ENCODE measurements at places on chromosomes 6 and 20.

DNA sequence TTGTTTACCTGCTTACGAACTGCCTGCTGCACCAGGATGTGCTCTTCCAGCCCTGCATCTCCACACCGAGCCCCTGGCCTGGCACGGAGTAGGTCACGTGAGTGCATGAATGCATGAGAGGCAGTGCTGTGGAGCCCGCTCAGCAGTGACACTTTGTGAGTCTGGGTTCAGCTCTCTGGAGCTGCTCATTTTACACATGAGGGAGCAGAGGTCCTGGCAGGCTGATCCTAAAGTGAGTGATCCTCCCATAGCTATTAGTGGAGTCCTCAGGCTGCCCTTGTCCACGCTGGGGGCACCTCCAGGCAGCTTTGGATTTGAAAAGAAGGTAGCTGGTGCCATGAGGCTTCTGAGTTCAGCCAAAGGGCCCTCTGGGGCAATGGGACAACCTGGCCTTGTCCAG lies 64.2 kb downstream of the EDN3 start:
- ATAC-seq = no peak

- no peak for ATAC-seq
Observed at GRCh38 chr6:105806486-105806920, 279.6 kb upstream of the PRDM1 start.

DNA sequence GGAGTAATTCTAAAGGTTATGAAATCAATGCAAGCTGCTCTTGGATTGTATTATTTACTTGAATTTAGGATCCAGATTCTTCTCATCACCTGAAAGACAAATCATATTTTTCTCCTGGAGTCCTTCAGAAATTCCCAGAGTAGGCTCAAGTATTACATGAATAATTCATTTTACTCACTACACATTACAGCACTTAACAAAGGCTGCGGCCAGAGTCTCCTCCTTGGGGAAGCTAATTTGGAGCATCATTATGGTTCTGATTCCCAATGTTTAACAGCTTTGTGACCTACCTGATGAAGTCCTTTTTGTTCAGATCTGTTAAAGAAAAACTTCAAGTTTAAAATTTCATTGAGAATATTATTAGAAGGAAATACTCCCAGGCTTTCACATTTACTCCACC lies 28.7 kb downstream of the GRIK2 start:
- ATAC-seq = no peak

GRCh38 chr20:17884307-17885003 lies 84.1 kb downstream of the SNX5 start:
- no peak for ATAC-seq

DNA sequence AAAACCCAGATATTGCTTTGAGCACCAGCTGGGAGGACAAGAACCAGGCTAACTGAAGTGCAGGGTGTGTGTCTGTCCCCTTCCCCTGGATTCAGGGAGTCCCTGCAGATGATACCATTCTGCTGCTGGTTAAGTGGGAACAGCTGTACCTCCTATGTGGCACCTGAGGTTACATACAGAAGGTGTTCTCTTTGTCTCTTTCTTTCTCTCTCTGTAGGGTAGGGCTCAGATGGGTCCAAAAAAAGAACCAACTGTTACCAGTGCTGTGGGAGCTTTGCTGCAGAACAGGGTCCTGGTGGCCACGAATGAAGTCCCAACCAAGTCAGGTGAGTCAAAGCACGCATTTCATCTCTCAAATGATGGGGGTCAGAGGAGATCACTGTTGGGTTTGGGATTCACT lies 38.6 kb downstream of the ZC2HC1B start:
- ATAC-seq = no peak

- ATAC-seq = no peak
Observed at GRCh38 chr20:37411408-37412219, 65.7 kb downstream of the SRC start.

- ATAC-seq = no peak
Observed at GRCh38 chr6:7878401-7878964, 32.1 kb downstream of the TXNDC5 start.

- no peak for ATAC-seq
Observed at GRCh38 chr6:46381579-46381978, 109.7 kb downstream of the RCAN2 start.

- ATAC-seq = no peak
Observed at GRCh38 chr6:88513920-88514319, 347.8 kb upstream of the CNR1 start.

- no peak for ATAC-seq
Observed at GRCh38 chr6:37713529-37714119, 15.9 kb upstream of the MDGA1 start.

DNA sequence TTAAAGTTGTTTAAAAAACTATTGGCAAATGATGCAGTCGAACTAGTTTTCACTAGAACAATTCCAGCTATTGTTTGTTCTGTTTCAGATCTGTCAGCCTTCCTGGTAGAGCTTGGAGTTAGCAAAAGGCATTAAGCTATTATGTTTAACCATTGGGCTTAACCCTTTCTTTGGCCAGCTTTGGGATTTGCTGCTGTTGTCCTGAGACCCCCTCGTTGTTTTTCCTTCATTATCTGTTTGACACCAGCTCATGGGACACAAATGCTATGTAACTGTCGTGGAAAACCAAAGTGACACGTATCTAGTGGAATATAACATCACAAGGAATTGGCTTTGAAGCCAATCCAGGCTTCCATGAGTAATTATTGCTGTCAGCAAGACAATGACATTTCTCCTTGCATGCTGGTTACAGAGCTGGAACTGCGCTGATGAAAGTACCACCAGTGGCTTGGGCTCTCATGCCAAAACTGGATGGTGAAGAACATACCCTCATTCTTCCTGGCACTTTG lies 96.0 kb downstream of the EYA2 start:
- no peak for ATAC-seq

GRCh38 chr20:4787069-4787468 lies 65.4 kb downstream of the PRND start:
- ATAC-seq = peak; percentile 52

DNA sequence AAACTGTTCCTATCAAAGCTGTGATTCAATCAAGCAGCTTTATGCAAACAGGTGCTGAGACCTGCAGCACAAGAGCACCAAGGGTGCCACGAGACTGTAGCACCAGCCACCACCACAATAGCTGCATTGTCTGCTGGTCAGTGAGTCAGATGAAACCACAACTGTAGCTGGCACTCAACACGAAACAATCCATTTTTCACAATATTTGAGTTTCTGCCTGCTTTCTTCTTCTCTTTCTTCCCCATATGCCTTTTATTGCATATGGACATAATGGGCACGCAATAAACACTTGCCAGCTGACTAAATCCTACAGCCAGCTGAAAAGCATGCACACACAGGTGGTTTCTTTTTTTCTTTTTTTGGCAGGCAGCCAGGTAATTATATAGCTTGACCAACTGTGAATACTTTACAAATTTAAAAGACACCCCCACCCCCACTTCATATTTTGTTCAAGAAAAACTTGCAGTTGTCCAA lies 16.6 kb downstream of the SLC2A12 start:
- ATAC-seq = peak; percentile 80

DNA sequence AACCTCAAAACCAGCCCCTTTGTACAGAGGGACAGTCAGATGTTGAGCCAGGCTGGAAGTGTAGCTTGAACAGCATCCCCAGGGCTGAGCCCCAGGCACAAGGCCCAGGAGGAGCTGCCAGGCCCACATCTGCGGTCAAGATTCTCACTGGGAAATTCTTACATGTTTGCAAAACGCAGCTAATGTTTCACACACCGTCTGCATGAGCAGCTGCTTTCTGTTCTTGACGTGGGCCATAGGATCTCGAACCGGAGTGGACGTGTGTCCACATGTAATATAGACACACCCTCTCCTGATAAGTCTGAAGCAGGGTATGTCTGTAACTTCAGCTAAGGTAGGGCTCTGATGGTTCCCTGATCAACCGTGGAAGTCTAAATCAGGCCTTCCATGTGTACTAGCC lies 41.3 kb upstream of the TRAF3IP2 start:
- ATAC-seq = no peak

GRCh38 chr20:54431156-54431944 lies 44.0 kb upstream of the DOK5 start:
- ATAC-seq = no peak

GRCh38 chr6:147078106-147078505 lies 126.1 kb upstream of the STXBP5 start:
- no peak for ATAC-seq

DNA sequence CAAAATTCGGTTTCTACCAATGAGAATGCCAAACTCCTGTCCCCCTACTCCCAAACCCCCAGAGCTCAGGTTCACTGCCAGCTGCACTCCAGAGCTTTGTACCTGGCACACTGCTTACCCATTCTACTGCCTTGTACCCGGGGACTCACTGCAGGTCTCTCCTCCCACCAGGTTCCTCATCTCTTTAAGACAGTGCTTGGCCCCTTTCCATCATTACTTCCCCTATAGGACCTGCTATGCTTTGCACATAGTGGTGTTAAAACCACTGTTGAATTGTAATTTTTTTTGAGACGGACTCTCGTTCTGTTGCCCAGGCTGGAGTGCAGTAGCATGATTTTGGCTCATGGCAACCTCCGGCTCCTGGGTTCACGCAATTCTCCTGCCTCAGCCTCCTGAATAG lies 25.9 kb downstream of the LYRM4 start:
- ATAC-seq = no peak
